ENCODE measurements at places on chromosomes 1 and 21.

DNA sequence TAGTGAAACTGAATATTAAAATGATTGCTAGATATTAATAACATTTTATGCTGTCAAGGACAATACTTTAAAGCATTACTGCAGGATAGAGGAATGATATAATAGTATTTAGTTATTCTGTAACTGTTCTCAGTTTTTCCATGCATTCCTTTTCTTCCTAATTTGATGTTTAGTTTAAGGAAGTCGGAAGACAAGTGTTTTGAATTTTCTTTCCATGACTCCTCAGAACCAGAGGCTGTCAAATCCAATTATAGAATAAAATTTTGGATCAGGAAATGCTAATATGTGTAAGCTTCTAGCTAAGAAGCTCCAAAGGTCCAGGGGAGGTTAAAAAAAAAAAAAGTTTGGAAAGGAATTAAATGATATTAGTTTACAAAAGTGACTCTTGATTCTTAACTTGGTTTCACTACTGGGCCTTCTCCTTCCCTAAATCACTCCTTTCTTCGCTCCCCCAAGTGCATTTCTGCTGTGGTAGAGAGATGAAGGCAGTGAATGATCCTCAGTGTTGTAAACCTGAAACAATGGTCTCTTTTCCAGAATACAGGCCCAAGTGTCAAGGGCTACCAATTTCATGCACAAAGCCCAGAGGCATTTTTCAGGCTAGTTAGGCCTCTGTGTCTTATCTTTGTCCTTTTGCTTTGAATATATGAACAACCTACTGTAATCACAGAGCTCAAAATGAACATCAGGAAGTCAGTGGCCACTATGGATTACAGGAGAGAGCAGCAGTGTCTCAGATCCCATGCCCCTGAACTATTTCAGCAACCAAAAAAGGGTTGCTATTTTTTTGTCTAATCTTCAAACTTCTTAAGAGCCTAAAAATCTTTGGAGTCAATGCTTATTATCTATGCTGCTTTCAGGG, 6.2 kb downstream of the ADSS2 start:
- DNase-seq: no peak

DNA sequence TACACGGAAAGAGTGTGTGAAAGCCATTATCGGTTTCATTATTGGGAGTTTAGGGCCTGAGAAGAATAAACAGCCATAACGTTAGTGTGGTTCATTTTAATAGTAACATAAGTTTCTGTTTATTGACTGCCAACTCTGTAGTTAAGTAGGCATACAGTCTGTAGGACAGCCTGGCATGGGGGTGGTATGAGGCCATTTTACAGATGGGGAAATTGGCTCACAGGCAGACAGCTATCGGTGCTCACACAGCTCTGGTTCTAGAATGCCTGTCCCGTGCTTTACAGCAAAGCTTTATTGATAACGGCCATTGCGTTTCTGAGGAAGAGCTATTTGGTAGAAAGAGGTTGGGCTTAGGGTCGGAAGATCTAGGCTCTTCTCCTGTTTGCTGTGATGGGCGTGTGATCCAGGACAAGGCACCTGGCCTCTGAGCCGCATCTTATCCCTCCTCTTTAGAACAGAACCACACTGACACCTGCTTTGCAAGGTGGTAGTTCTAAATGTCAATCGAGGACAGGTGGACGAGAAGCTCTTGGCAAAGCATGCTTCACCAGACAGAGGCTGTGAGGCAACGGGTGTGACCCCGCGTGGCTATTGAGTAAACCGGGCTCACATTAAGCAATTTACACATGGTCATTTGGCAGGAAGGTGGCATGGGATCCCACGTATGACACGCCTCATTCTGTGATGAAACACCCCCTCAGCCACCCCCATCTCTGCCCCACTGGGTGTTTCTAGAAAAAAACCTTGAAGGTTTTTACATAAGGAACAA, 14.9 kb downstream of the ETS2 start:
- DNase-seq: no peak

GRCh38 chr1:221543529-221544120, 198.3 kb downstream of the DUSP10 start:
- no peak for DNase-seq

GRCh38 chr1:226492426-226493137, 56.0 kb upstream of the STUM start:
- DNase-seq: no peak

DNA sequence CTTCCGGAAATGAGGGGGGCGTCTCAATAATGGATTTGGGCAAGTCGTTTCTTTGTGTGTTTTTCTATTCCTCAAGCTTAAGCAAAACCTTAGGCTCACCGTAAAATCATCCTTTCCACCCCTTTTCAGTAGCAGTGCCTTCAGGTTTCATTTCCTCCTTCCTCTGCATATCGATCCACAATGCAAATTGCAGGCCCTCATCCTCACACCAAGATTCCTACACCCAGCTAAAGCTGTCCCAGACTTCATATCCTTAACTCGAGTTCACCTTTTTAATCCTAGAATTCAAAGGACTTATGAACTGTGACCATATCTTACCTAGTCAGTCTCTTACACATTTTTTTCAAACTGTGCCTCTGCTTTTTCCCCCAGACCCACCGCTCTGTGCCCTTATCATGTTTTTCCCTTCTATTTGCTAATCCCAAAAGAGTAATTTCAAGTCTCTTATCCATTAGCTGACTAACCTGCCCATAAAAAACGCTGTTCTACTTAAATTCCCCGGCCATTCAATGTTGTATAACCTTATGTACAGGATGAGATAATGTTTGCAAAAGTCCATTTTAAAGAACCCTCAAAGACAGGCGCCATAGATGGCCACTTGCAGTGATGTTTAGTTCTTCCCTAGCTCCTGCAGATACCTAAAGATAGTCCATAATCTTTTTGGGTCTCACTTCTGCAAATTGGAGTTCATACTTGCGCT, 1.5 kb downstream of the AKIRIN1 start:
- no peak for DNase-seq

GRCh38 chr1:229127301-229127700, 143.6 kb upstream of the RAB4A start:
- no peak for DNase-seq

DNA sequence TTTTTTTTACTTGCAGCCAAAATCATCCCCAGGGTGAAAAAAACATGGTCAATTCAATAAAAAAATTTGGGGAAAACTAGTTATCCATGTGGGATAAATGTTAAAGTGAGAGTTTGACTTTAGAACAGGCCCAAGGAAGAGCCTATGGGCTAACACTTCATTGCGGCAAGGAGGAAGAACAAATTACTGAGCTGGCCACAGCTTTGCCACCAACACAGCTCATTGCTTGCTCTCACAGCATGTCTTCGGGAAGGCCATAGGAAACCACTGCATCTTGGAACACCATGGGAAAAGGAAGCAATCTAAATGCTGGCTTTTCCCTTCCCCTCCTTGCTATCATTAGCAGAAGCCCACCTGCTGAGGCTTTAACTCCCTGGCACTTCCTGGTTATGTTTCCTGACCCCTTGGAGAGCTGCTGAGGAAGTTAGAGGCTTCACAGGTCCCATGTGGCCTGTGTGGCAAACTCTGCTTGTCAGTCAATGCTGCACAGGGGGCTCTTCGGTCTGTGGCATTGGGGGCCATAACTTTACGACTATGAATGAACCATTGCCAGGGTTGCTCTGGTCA, 86.0 kb downstream of the SLC25A24 start:
- DNase-seq: no peak

GRCh38 chr1:222095606-222096475, 354.0 kb upstream of the DUSP10 start:
- peak; percentile 46 for DNase-seq

DNA sequence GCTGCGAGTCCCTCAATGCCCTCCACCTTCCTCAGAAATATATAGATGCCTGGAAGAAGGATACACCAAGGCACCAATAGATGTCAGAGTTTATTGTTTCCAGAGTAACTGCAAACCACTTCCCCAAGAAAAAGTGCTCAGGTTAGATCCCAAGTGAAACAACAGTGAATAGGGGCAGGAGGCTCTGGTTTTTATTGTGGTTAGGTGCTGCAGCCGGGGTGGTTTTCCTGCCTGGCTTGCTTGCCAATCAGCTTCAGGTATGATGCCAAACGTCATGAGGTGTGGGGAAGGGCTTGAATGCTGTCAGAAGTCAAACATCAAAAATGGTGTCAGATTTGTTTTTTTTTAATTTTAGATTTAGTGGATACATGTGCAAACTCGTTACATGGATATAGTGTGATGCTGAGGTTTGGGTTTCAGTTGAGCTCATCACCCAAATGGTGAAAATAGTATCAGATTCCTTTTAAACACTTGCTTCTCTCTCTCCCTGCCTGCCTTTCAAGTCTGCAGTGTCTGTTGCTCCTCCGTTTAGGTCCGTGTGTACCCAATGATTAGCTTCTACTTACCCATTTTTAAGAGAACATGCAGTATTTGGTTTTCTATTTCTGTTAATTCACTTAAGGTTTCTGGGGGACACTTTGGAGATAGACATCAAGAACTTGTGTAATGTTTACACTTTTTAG, 1317.0 kb downstream of the MRPL39 start:
- DNase-seq: no peak

GRCh38 chr1:79006564-79006963, at the start of gene ADGRL4:
TSS of gene ADGRL4 (minus strand) at chr1:79006730. CDS start at chr1:79006654, 76 bp downstream.
- DNase-seq: no peak

DNA sequence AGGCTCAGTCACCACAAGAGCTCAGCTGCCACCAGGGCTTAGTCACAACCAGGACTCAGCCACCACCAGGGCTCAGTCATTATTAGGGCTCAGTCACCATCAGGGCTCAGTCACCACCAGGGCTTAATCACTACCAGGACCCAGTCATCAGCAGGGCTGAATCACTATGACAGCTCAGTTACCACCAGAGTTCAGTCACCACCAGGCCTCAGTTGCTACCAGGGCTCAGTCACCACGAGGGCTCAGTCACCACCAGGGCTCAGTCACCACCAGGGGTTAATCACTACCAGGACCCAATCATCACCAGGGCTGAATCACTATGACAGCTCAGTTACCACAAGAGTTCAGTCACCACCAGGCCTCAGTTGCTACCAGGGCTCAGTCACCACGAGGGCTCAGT, 196.2 kb downstream of the NPHP4 start:
- DNase-seq: no peak

DNA sequence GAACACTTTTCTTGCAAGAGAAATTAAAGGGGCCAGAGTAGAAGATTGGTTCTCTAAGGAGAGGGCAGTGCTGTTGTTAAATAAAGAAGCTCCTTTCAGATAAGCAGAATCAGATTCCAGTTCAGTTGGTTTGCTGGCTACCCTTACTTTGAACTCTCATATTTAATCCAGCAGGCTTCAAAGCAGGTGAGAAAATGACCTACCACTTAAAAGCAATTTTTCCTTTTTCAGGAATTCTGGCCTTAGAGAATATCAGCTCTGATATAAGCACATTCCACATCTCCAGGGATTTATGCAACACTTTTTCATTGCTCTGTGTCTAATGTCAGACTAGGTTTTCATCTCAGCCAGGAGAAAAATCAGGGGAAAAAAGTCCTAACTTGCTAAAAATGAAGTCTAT, 28.7 kb downstream of the WNT2B start:
- DNase-seq: no peak

DNA sequence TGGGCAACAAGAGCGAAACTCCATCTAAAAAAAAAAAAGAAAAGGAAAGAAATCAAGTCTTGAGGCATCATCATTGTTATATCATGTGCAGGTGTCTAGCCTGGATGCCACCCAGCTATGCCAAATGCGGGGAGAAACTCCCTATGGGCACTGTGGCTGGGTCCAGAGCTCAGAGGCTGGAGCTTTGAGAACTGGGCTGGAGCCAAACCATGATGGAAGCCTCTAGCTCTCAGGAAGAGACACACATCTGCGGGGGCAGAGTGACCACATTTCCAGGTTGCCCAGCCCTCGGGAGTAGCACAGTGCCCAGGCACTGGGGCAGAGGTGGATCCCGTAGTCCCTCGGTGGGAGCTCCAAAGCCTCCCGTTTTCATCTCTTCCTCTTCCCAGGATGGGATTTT, 58.9 kb downstream of the COL18A1 start:
- no peak for DNase-seq

GRCh38 chr1:247528812-247529474, 7.3 kb downstream of the OR2C3 start:
- DNase-seq: no peak

- no peak for DNase-seq
Measured at GRCh38 chr1:227749916-227750710, 14.9 kb downstream of the SNAP47 start.

DNA sequence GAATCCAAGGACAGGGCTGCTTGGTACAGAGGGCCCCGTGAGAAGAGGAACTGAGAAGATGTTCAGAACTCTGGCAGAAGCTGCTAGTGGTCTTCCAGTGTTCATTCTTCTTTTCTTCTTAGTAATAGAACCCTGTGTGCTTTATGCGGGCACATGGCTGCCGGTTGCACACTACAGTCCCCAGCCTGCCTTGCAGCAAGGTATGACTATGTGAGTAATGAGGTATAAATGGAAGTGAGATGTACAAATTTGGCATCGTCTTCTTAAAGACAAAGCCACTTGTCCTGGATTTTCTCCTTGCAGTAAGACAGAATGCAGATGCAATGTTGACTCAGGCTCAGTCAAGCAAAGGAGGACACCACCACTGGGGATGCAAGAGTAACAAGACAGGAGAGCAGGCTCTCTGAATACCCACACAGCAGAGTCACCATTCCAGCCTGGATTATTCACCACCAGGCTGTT, 15.0 kb upstream of the ATP1B1 start:
- no peak for DNase-seq

GRCh38 chr1:166197597-166197996, 30.8 kb upstream of the FAM78B start:
- no peak for DNase-seq

DNA sequence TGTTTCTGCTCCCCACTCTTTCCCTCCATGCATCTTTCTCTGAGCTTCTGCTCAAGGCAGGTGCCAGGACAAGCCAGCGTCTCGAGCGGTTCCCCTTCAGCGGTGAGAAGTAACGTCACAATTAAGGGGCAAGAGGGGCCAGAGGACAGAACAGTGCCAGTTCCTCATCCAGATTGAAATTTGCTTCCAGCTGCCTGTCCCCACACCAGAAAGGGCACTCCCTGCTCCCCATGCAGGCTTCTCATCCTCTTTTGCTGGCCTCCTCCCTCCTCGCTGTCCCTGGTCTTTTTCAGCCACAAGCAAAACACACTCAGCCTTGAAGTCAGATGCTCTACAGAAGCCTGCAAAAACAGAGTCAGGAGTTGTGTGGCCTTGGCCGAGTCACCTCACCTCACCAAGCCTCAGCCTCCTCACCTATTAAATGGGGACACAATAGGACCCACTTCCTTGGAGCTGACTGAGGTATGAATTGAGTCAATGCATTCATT, 35.0 kb upstream of the ECE1 start:
- DNase-seq: no peak

DNA sequence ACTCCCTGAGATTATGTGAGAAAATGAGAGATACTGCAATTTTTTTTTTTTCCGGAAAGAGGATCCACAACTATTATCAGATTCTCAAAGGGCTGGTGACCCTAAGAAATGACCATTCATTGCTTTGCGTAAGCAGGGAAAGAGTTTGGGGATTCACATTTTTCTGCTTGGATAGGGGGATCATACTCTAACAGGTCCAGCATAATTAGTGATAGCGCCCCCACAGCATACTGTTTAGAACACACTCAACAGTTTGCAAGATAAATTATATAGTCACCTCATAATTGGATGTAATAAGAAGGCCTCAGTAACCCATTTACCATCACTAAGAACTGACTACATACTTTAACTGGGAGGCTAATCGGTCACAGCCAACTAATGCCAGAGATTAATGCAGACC, 1.9 kb downstream of the CCT3 start:
- no peak for DNase-seq

GRCh38 chr1:11736746-11737639, 1.1 kb downstream of the AGTRAP start:
- peak; percentile 19 for DNase-seq
